Heart right ventricle (tissue), 16 donors: ENCODE measurements at places on chromosomes 5 and 9. TPM values are rescaled to one million over a fixed set of nuclear protein-coding genes. Genes with fewer than 3 reads are reported as not detected.

GRCh38 chr5:129249886-129250285 lies 155.3 kb downstream of the ISOC1 start:
- no peaks in the 10 kb centered on the region for H3K27me3 ChIP-seq
- peaks cover 9% of the 10 kb centered on the region for H3K4me1 ChIP-seq
- no peak overlapping the region for H3K4me3 ChIP-seq
- no peaks in the 10 kb centered on the region for H3K36me3 ChIP-seq
- H3K27ac ChIP-seq: no peak overlapping the region

GRCh38 chr9:19117039-19117716 lies 10.1 kb downstream of the PLIN2 start:
- H3K27ac ChIP-seq: peak overlapping the region; percentile 70
- peaks cover 14% of the 10 kb centered on the region for H3K36me3 ChIP-seq
- no peaks in the 10 kb centered on the region for H3K27me3 ChIP-seq

GRCh38 chr5:179967489-179967888 lies 59.8 kb upstream of the TBC1D9B start:
- H3K27me3 ChIP-seq: no peaks in the 10 kb centered on the region
- no peak for DNase-seq
- H3K27ac ChIP-seq: no peak overlapping the region
- peaks cover 7% of the 10 kb centered on the region for H3K36me3 ChIP-seq
- no peak overlapping the region for H3K4me3 ChIP-seq

- no peaks in the 10 kb centered on the region for H3K4me1 ChIP-seq
- peaks cover 32% of the 10 kb centered on the region for H3K36me3 ChIP-seq
- DNase-seq: no peak
- no peak overlapping the region for H3K4me3 ChIP-seq
- H3K27ac ChIP-seq: no peak overlapping the region
- no peaks in the 10 kb centered on the region for H3K27me3 ChIP-seq
These were observed 12.7 kb downstream of the PTPDC1 start for GRCh38 chr9:94096819-94097577.

DNA sequence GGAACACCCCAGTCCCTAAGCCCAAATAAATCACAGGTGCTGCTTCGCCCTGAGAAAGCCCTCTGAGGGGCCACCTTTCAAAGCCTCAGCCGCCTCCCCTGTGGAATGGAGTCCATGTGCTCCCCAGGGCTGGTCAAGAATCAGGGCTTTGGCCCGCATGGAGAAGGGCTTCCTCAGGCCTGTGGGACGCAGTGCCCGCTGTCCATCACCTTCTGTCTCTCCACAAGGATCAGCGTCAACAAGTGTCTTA lies 16.6 kb downstream of the HNRNPH1 start:
- H3K36me3 ChIP-seq: peaks cover 100% of the 10 kb centered on the region
- H3K4me3 ChIP-seq: no peak overlapping the region
- H3K27ac ChIP-seq: no peak overlapping the region
- DNase-seq: no peak

DNA sequence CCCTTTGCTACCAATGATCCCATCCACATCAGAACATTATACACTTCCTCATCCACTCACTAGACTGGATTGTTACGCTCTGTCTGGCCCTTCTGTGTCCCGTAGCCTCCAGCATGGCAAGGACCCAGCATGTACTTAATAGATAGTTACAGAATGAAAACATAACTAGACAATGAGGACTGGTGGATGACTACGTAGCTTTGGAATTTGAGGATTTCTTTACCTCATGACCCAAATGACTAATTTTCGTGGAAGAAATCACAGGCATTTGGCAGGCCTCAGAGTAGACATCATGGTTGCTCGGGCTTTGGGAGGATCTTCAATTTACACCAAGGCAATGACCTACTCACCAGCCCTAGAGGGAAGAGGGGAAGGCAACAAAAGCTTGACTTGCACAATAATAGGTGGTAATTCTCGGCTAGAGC lies 299.8 kb downstream of the TLE1 start:
- H3K4me3 ChIP-seq: no peak overlapping the region
- peaks cover 22% of the 10 kb centered on the region for H3K4me1 ChIP-seq
- no peak overlapping the region for H3K27ac ChIP-seq
- H3K36me3 ChIP-seq: no peaks in the 10 kb centered on the region
- no peak for DNase-seq
- H3K27me3 ChIP-seq: no peaks in the 10 kb centered on the region

DNA sequence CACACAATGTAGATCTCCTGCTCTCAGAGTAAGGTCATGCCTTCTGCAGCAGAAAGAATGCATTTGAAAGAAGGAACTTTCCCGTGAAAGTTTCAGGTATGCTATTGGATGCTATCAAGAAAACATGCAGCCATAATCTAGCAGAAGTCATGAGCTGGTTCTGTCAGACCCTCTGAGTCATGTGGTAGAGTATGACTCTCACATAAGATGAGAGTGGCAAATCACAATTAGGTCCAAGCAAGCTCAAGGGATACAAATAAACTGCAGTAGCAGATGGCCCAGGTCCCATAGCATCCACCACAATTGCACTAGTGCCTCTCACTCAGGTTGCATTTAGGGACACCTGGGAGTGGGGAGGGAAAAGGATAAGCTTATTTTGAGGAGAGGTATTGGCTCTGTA lies 292.8 kb downstream of the ASTN2 start:
- no peak for DNase-seq
- no peak overlapping the region for H3K4me3 ChIP-seq
- H3K36me3 ChIP-seq: no peaks in the 10 kb centered on the region

- H3K4me1 ChIP-seq: no peaks in the 10 kb centered on the region
- H3K27ac ChIP-seq: no peak overlapping the region
- H3K27me3 ChIP-seq: no peaks in the 10 kb centered on the region
These were observed 216.3 kb upstream of the ADRA1B start for GRCh38 chr5:159700016-159700415.

The FOXD4L4 gene
- total RNA-seq: not detected
